ENCODE measurements at places on chromosomes 3 and 15.

DNA sequence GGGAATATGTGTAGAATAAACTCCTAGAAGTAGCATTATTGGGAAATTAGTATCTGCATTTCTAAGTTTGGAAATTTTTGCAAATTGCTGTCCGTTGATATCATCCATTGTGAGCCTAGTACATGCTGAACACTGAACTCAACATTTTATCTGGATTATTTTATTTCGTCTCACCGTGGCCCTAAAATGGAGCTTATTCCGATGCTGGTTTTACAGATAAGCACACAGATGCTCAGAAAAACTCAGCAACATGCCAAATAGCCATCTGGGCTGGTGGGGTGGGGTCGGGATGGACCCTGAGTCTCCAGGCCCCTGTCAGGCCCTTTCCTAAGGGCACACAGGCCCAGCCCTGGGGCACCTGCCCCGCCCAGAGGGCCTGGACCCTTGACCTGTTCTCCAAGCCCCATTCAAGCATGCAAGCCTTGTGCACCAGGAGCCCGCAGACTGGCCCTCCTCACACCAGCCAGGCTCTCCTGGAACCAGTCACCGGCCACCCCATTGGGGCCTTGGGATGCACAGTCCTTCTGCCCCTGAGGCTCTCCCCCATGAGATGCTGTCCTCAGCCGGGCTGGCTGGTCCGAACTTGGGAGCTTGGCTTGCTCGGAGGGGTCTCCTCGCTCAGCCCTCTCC, 20.7 kb upstream of the KLF13 start:
- no peak for DNase-seq

GRCh38 chr15:69724333-69724732, 271.7 kb downstream of the RPLP1 start:
- no peak for DNase-seq

- no peak for DNase-seq
These were observed 21.4 kb downstream of the ALDH1L1 start for GRCh38 chr3:126158912-126159454.

- DNase-seq, result no peak
These were observed 2.6 kb downstream of the SLITRK3 start for GRCh38 chr3:165193366-165194254.

DNA sequence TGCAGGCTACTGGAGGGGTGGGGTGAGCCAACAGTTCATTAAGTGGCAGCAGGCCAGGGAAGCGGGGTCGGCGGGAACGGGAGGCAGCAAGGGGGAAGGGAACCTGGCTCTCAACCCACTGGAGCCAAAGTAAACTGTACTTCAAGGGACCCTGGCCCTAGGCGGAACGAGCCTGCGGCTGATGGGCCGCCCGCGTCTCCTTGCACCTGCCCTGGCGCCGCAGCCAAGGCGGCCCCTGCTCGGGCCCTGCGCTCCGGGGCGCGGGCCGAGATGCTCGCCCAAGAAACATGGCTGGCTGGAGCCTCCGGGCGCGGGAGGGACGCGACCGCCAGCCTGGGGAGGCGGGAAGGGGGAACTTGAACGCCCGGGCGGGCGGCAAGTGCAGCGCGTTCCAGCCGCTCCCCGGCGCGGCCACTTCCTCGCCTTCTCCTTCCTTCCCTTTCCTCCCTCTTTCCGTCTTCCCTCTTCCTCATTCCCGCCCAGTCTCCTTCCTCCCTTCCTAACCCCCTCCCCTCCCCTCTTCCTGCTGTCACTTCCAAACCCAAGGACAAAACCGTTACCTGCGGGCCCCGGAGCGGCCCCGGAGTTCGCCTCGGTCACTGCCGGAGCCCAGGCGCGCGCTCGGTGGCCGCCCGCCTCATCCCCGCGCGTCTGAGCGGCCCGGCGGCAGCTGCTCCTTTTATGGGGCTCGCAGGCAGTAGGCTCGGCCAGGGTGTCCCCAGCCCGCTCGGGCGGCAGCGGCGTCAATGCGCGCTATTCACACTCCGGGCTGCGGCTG, 489.7 kb downstream of the MAGI1 start:
- no peak for DNase-seq

DNA sequence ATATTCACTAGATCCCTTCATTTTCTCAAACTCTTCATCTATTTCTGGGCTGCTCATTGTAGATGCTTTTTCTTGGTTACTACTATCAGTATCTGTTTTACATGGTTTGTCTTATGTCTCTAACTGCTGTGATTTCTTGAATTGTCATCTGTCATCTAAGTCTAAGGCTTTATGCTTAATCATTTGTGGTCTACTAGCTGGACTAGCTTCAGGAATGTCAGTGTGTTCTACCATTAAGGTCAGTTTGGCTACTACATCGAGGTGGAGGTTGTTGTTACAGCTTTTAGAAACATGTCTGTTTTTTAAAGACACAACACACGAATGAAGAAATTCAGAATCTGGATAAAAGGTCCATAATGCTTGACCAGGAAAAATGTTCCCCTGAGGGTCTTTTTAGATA, 82.2 kb downstream of the ABI3BP start:
- no peak for DNase-seq

GRCh38 chr3:42796332-42796885, 7.9 kb downstream of the HIGD1A start:
- DNase-seq, result no peak

DNA sequence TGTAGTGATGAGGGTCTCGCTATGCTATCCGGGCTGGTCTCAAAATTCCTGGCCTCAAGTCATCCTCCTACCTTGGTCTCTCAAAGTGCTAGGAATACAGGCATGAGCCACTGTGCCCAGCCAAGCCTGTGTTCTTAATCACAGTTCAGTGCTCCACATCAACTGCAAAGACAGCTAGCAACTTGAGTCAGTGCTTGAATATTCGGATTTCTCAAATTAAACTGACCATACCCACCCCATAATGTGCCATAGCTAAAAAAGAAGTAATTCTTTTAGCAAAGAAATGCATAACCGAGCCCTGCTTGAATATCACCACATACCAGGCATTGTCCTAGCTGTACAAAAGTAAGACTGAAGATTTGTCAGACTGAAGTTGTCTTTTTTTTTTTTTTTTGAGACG, 89.2 kb downstream of the BTD start:
- DNase-seq, result no peak

GRCh38 chr15:91853948-91854638, 585 bp downstream of the SLCO3A1 start:
- DNase-seq, result no peak

DNA sequence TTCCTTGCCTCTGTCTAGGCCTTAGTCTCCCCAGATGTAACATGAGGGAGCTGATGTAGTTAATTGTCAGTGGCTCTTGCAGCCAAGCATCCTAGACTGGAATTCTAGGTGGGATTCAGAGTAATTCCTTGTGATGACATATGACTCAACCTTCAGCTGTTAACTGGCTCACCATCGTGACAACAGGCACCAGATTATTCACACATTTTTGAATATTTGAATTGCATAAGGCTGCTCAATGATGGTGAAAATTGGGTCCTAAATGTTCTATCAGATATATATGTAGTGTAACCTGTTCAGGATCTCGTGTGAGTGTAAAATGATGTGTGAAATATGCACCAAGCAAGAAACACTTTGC, 405.1 kb downstream of the LPP start:
- no peak for DNase-seq

DNA sequence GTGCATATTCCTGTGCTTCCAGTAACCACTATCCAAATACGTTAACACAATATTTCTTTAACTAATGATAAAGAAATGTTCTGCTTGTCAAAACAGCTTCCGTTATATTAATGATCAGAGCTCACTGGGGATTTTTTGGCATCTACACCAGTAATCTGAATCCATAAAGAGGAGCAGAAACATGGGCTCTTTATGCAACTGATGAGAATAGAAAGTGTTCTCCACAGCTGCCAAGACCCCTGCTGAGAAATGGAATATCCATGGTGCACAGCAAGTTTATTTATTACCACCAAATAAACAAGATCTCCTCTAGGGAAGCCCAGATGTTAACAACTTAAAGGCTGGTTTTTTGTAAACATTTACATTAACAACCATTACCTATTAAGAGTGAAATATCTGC, 54.5 kb downstream of the ALDH1A2 start:
- no peak for DNase-seq

DNA sequence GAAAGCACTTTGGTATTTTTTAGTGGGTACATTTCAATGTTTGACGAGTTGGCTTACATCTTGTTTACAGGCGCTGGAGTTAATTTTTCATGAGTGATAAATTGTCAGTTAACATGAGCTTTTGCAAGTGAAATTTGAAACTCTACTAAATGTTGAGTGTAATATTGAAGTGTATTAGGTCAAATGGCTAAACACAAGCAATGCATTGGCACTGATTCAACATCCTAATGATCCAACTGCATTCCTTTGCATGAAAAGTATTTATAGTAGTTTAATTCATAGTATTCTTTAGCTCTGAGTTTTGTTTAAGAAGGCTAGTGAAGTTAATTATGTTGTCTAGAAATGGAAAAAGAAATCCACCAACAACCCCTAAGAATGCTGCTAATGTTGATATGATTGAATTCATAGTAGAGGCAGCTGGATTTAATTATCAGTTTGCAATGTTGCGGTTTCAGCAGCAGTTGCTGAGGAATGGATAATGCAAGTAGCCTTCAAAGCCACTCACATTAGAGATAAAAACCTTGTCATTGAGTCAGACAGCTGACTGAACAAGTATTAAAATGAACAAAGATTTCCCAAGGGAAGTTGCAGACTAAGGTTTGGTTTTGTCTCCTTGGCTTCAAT, 245.6 kb upstream of the GOLIM4 start:
- DNase-seq, result no peak

DNA sequence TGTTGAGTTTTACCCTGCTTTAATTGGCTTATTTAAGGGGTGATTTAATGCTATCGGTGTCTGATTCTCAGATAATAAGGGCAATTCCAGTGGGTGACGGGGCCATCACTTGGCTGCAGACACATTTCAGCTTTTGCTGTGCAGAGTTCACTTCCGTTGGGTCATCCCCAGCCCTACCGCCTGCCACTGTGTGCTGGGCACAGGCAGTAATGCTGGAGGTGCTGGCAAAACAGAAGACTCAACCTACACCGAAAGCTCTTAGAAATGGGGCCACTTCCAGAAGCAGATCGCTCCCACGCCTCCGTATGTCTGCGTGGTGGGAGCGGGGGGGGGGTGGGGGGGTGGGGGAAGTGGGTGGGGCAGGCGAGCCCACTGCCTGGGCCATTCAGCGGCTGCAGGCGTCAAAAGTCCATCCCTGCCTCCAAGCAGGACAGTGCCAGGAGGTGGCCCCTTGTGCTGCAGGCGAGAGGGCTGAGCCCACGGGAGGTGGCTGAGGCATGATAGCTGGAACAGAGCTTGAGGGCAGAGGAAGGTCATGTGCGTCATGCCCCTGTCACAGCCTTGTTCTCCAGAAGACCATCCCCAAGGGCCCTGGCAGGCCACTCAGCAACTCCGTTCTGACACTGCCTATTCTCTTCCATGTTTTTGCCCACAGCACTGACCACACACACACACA, 128.3 kb downstream of the ATP10A start:
- no peak for DNase-seq

DNA sequence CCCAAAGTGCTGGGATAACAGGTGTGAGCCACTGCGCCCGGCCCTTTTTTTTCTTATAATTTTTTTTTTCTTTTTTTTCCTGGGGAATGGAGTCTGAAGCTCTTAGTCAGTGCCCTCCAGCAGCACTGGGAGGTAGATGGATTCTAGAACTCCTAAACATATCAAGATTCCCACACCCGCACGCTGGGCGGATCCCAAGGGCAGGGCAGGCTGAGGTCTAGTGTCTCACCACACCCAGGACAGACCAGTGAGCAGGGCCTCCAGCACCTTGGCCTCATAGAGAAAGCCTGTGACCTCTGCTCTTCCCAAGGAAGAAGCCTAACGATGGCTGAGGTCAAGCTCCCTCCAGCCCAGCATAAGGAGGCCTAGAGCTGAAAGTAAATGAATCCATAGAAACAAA, 153.7 kb upstream of the MEF2A start:
- DNase-seq, result no peak

DNA sequence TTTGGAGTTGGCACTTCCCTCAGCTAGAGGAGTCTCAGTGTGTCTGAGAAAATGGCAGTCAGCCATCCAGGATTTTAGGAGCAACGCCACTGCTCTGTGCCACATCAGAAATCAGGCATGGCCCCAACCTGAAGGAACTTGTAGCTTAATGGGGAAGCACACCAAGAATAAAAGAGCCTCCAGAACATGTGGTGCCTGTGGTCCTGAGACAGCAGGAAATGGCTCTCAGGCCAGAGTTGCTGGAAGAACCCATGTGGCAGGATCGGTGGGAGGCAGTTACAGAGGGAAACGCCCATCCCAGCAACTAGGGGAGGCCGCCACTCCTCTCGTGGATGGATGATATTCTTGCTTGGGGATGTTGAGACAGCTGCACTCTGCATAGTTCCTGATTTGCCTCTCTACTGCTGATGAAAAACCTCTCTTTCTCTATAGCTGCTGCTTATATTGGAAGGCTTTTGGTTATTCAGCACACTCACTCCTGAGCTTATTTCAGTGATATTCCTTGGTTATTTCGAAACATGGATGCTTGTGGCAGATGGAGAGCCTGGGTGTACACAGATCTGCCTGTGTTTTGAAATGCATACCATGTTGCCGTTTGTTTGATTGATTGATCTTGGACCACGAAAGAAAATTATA, 52.4 kb downstream of the KLHL25 start:
- no peak for DNase-seq

DNA sequence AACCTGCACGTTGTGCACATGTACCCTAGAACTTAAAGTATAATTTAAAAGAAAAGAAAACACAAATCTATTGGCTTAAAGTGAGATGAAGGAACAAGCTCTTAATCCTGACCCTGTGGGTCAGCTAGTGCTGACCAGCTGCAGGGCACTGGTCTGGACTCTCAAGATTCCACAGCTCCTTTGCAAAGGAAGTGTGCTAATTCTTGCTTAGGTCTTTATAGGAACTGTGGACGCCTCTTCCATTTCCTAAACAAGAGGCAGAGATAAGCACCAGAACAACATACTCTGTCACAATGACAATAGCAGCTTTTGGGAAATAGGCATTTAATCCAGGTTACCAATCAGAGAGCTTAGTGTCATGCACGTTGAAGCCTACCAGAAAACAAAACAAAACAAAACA, 166.1 kb downstream of the ISL2 start:
- DNase-seq, result no peak

GRCh38 chr3:119433613-119434325, 29.6 kb downstream of the TMEM39A start:
- no peak for DNase-seq

GRCh38 chr15:90907838-90908507, 4.9 kb downstream of the MAN2A2 start:
- DNase-seq, result no peak
